NCI-H524 treated with DMSO at 0.1 percent for 48 hours (cell line): ENCODE measurements at places on chromosomes 6 and 20.

GRCh38 chr6:85866370-85866730 is 223.7 kb upstream of the SYNCRIP start:
- DNase-seq: no peak

GRCh38 chr6:151716526-151716932 is 91.0 kb upstream of the ESR1 start:
- DNase-seq: no peak

GRCh38 chr6:113809826-113810225 is 47.3 kb upstream of the MARCKS start:
- no peak for DNase-seq

DNA sequence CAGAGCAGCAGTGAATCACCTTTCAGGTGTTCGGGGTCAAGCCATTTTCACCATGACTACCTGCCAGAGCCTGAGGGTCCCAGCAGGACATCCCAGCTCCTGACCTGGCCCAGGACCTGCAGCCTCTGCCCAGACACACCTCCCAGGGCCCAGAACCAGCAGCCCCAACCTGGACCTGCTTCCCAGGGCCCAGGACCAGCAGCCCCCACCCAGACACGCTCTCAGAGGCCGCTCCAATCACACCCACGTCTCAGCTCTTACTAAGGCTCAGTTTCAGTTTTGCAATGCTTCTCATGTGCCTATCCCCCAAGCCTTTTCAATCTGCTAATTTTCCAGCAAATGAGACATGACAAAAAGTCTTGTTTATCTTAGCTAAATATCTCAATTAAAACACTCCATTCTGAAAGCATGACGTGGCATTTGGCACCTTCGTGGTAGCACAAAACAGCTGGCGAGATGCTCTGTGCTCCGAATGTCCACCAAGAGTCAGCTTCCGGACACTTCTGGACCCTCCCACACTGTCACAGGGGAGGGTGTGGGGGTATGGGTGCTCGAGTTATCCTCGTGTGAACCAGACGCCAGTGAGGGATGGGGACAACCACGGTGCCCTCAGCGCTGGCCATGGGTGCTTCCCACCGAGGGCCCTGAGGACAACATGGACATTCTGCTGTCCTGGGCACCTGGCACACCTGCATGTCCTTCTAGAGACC is 253.2 kb downstream of the DLL1 start:
- no peak for DNase-seq

DNA sequence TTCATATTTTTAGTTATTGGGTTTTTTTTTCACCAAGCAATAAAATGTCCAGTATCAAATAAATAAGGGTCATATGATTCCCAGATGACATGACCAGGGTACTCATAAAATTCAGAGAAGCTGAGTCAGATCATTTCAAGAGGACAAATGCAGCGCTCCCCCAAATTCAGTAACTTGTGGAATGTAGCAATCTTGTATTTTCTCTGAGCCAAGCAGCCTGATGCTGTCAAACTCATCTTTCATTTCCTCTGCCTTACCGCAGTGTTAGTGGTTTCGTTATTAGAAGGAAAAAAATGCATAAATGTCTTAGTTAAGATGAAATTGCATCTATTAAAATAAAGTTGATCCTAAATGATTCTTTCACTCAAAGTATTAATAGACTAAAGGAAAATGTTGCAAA is 57.8 kb upstream of the EDN1 start:
- DNase-seq: no peak

- DNase-seq: no peak
Observed at GRCh38 chr20:6355754-6356451, 233.1 kb upstream of the FERMT1 start.

- no peak for DNase-seq
Observed at GRCh38 chr6:157887892-157888291, 64.8 kb downstream of the SNX9 start.

DNA sequence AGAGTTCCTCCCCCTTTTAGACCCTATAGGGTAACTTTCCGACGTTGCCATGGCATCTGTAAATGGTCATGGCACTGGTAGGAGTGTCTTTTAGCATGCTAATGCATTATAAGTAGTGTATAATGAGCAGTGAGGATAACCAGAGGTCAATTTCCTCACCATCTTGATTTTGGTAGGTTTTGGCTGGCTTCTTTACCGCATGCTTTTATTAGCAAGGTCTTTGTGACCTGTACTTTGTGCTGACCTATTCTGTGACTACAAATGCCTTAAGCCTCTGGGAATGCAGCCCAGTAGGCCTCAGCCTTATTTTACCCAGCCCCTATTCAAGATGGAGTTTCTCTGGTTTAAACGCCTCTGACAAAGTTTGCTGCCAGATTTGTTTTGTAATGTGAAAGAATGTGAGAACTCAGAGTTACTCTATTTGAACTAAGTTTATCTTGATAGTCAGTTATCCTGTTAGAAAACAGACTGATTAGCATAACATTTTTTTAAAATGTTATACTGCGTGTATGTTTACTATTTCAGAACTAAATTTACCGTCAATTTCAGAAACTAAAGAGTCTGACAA is 111.3 kb upstream of the PRSS16 start:
- DNase-seq: no peak

DNA sequence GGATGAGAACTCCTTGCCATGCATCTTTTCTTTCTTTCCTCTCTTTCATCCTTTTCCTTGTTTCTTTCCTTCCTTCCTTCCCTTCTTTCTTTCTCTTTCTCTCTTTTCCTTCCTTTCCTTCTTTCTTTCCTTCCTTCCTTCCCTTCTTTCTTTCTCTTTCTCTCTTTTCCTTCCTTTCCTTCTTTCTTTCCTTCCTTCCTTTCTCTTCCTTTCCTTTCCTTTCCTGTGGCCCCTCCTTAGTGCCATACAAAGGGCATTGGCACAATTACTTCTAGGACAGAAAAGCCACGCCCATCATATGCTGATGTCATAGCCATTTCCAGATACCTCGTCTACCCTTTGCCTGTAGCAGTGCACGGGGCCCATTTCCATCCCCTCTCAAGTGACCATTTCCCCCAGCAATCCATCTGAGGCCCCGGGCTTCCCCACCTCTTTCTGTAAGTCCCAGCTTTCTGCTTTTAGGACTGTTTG is 2.2 kb upstream of the CENPB start:
- no peak for DNase-seq

GRCh38 chr6:88650029-88650619 is 313.3 kb downstream of the RNGTT start:
- no peak for DNase-seq

DNA sequence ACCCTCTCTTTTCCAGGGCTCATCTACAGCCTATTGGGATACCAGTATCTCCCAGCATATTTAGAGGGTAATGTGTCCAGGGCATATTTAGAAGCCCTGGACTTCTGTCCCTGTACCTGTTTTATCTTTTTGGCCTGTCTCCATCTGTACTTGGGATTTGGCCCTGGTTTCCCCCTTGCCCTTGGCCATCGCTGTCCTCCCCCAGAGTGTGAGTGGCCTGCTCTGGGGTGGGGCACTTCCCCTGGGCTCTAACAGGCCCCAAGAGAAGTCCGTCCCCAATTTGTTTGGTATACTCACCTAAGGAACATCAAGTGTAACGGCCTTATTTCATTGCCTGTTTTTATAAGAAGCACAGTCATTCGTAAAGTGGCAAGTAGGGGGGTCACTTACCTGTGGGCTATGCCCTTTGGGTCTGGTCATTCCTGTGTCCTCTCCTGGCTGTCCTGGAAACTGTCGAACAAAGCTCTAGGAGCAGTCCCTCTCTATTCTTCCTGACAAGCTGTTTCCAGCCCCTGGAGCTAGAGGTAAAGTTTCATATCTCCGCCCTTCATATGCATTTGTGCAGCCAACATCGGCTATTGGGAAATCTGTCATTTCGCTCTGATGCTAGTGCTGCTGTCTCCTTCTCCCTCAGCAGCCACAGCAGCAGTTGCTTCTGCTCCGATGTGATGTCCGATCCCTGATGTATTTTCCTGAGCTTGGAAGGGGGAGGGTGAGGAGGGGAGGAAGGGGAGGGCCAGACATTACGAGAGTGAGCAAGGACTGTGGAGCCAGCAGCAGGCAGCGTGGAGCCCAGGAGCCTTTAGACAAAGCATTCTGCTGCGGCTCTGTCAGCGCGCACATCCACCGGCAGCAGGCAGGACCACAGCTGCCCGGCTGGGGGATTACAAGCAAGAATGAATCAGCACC is 83.4 kb downstream of the TCP11 start:
- DNase-seq: peak; percentile 47

DNA sequence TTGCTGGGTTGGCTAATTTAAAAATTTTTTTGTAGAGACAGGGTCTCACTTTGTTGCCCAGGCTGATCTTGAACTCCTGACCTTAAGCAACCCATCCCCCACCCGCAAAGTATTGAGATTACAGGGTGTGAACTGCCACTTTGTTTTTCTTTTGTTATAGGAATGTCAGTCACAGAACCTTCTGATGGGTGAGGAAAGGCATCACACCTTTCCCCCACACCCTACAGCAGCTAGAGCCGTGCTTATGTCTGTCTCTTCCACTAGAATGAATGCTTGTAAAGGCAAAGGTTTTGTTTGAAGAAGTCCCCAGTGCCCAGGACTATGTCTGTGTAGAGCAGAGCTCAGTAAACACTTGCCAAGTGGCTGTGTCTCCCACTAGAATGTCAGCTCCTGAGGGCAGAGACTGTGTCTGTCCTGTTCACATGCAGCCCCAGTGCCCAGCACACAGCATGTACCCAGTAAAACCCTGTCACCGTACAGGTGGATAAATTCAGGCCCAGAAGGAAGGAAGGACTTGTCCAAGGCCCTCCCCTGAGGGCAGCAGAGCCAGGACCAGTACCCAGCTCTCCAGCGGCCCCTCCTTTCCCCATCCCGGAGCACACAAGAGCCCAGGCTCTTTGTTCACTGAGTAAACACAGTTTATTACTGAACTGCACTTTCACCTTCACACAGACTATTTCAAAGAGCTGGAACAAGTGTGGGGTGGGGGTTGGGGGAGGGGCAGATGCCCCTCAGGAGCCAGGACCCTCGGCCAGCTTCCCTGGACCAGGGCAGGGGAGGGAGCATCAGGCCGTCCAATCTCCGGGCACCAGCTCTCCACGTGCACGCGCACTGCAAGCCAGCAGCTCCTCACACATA is 26.4 kb downstream of the COX4I2 start:
- no peak for DNase-seq

DNA sequence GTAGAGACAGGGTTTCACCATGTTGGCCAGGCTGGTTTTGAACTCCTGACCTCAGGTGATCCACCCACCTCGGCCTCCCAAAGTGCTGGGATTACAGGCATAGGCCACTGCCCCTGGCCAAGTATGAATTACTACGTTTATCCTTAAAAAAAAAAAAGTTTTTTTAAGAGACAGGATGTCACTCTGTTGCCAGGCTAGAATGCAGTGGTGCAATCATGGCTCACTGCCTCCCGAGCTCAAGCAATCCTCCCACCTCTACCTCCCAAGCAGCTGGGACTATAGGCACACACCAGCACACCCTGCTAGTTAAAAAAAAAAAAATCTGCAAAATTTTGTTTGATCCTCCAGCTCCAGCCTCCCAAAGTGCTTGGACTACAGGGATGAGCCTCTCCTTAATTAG is 23.1 kb downstream of the IYD start:
- DNase-seq: no peak

DNA sequence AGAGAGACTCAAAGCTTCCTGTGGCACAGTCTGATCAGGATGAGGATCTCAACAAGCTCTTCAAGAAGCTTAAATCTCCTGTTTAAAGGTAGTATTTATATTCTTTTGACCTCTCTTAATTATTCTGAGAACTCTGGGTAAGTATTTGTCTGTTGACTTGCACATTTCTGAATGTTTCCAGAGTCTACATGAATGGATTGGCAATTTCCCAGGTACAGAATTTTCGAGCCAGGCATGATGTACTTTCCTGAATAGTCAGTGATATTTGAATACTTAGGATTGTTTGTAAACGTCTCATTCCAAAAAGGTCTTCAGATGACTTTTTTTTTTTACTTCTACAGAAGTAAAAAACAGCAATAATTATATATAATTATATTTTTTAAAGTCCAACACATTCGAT is 293.4 kb downstream of the TBC1D32 start:
- no peak for DNase-seq

- no peak for DNase-seq
Observed at GRCh38 chr6:157673596-157673995, 149.4 kb upstream of the SNX9 start.

DNA sequence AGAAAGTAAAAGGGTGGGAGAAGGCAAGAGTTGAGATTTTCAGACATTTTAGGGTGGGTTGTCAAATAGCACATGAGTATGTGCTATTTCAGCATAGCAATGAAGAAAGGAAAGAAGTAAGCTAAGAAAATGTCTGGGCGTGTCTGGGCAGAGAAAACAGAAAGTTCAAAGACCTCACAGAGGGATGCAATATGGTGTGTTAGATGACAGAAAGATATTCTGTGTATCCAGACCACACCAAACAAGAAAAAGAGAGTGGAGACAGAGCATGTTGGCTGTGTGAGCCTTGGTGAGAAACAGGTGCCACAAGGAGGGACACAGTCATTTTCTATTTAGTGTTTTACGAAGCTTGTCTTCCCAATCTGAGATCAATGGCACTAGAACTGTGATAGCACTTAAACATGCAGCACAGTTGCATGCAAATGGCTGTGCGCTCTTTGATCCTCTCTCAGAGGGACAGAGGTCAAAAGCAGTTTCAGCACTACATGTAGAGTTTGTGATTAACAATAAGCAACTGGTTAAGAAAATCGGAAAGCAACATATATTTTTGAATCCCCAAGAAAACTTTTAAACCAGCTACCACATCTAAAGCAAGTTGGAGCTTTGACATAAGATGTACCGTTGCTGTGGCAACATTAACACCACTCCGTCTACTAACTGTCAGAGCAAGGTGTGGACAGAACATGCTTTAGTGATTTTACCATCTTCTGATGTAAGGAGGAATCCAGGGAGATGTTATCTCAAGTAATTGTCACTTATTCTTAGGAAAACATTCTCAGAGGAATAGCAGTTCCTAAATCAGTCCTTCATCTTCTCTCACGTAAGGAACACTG is 515.5 kb upstream of the NOX3 start:
- no peak for DNase-seq

DNA sequence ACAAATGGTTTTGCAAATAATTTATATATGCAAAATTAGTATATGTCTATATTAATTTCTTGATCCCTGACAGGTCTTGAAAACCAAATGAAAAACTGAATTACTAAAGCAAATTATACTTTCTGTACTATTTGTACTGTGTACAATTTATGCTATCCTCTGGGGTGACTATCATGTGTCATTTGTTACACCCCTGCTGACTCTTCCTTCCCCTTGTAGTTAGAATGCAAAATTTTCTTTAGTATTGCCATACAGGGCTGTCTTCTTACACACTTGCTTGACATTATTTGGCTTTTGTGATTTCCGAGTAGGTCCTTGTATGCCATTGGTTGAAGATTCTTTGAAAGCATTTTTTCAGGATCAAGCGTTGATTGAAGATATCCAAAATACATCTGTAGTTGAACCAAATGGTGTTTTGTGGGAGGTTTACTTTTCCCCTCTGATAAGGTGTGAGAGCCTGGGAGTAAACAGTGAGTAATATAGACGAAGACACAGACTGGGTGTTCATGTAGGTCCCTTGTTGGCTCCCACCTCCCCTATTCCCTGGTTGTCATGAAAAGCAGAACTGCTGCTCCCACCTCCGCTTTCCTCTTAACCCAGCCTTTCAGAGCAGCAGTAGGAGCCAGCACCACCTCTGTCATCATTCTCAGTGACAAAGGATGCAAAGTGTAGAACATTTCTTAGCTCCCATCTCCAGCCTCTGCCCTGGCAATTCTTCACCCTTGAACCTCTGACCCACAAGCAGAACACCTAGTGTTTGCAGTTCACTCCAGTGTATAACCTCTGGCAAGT is 29.0 kb downstream of the NCOA7 start:
- DNase-seq: no peak
